ENCODE measurements at places on chromosomes 12 and 14.

DNA sequence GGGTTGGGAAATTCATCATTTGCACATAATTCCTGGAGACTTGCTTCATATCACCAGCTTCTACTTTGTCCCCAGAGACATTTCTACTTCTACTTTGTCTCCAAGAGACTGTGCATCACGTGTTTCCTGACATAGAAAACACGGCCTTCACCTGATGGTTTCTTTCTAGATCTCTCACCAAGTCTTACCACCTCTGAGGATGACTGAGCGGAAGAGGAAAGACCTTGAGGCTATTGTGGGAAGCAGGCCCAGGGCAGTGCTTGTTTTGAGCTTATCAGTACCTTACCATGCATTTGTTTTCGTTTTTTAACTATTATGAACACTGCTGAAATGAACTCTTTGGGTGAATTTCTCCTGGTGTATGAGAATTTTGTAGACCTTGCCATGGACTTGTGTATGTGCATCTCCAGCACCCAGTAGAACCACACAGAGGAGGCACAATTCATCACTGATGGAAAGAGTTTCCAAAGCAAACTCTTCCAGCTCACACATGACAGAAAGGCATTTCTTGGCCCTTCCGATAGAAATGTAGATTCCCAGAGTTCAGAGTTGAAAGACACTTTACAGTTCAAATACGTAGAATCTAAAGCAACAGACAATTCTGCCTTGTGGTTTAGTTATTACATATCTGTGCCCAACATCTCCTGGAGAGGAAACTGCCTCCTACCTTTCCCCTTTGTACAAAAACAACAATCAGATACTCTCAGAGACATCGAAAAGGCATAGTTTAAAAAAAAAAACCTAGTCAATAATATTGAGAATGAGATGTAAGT, 434.7 kb downstream of the FUT8 start:
- peak; percentile 33 for DNase-seq

GRCh38 chr14:53993920-53994607, 37.4 kb upstream of the BMP4 start:
- no peak for DNase-seq

- DNase-seq, result no peak
Observed at GRCh38 chr14:25094171-25094907, 44.4 kb upstream of the STXBP6 start.

GRCh38 chr14:70642303-70643235, 853 bp downstream of the TTC9 start:
- DNase-seq, result no peak

GRCh38 chr12:88648625-88649024, 68.4 kb upstream of the KITLG start:
- DNase-seq, result no peak

GRCh38 chr12:131950182-131950913, 606 bp downstream of the EP400 start:
- DNase-seq, result no peak

DNA sequence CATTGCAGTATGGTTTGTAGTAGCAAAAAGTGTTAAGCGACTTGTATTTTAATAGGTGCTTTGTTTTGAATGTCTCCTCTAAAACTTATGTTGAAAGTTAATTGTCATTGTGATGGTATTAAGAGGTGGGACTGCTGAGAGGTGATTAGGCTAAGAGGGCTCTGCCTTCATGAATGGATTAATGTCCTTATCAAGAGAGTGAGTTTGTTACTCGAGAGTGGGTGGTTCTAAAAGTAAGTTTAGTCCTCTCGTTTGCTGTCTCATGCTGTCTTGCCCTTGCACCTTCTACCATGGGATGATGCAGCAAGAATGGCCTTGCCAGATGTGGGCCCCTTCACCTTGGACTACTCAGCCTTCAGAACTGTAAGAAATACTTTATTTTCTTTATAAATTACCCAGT, 17.4 kb downstream of the ZDHHC17 start:
- no peak for DNase-seq

DNA sequence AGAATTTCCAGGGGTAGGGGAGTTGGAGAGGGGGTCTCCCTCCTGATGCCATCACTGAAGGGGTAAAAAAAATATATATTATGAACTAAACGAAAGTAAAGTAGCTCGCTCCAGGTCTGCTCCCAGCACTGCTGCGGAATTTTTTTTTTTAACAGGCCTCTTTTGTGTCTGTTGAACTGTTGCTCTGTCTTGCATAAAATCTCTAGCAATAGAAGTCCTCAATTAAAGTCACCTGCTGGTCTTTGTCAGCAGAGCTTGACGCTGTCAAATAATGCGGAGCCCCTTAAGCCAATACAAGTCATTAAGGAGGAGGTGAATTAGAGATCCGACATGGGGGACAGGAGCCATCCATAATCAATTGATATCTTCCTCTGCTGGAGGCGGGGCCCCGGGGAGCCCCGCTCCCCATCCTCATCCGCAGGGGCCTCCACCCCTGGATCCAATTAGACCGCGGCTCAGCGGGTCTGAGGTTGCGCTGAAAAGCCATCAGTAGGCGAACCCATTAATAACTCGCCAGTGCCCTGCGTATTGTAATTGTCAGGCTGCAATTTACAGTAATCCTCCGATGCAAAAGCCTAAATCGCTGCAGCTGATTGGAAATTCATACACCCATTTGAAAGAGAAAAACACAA, 85.6 kb downstream of the DICER1 start:
- no peak for DNase-seq

- no peak for DNase-seq
Observed at GRCh38 chr12:72291175-72291574, 19.0 kb downstream of the TRHDE start.

- no peak for DNase-seq
Observed at GRCh38 chr14:52918486-52918885, 32.4 kb downstream of the FERMT2 start.

- DNase-seq, result no peak
Observed at GRCh38 chr12:58321414-58321813, 380.0 kb downstream of the ATP23 start.

- no peak for DNase-seq
Observed at GRCh38 chr12:20096430-20096829, 271.9 kb upstream of the PDE3A start.

- no peak for DNase-seq
Observed at GRCh38 chr14:100187247-100187833, 27.9 kb upstream of the DEGS2 start.

- DNase-seq, result no peak
Observed at GRCh38 chr12:126397071-126397581, 1331.9 kb downstream of the AACS start.

All from stimulated activated CD4-positive, alpha-beta T cell treated with anti-CD3 and anti-CD28 coated beads, Interleukin-15, amount 100 ng/mL, for 48 hours (primary cell).